Stimulated activated CD8-positive, alpha-beta memory T cell treated with anti-CD3 and anti-CD28 coated beads, Interleukin-4, amount 100 ng/mL, for 4 hours (primary cell): ENCODE measurements at places on chromosomes 4 and X.

DNA sequence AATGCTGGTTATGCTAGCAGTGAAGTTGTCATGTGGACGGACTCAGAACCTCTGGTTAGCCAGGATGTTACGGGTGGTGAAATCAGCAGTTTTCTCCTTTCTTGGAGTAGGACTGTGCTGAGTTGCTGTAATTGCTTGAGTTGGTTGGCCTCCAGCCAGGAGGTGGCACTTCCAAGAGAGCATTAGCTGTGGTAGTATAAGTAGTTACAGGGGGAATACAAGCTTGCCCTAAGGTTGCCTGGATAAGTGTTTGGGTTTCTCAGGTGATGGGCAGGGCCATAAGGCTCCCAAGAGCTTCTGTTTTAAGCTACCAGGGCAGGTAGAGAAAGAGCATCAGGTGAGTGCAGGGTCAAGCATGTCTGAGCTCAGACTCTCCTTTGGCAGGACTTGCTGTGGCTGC lies 103.0 kb downstream of the ZNF518B start:
- DNase-seq = no peak

GRCh38 chr4:168886351-168886750 lies 123.7 kb downstream of the CBR4 start:
- no peak for DNase-seq

GRCh38 chr4:134018846-134019245 lies 182.7 kb downstream of the PABPC4L start:
- DNase-seq = no peak

GRCh38 chr4:12445711-12446235 lies 1017.1 kb upstream of the HS3ST1 start:
- no peak for DNase-seq

DNA sequence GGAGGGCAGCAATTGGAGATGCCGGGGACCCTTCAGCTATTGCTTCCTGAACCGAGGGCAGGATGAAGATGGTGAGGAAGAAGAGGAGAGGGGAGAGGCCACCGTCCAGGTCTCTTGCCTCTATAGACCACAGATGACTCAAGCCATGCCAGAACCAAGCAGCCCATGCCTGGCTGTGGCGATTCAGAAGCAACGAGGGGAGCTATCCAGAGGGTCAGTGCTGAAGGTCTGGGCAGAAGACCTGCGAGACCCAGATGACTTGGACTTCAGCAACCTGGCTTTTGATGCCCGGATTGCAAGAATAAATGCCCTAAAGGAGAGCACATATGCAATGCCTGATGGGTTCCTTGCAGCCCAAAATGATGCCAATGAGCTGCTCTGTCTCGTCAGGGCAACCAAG lies 70.2 kb upstream of the PRPS2 start:
- no peak for DNase-seq

DNA sequence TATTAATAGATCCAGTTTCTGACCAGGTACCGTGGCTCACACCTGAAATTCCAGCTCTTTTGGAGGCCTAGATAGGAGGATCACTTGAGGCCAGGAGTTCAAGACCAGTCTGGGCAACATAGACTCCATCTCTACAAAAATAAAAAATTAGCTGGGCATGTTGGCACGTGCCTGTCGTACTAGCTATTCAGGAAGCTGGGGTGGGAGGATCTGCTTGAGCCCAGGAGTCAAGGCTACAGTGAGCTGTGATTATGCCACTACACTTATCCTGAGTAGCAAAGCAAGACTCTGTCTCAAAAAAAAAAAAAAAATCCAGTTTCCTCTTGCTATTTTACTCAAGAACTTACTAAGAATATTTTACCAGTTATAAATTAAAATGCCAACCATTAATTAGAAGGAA lies 91.7 kb downstream of the SLC10A6 start:
- no peak for DNase-seq

DNA sequence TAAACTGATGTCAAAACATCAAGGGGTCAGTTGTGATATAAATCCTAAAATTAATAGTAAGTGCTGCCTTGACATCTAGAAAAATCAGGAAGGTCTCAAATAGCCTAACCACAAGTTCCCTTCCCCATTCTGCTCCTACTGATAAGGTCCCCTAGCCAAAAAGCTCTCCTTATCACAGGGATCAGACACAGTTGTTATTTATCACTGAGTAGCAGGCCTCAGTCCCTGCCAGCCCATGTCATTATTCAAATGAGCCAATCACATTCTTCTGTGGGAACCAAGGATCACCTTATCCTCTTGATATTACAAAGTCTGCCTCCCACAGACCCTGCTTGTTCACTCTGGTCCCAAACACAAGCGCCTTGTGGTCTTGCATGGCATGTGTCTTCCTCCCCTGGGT lies 23.3 kb upstream of the TMEM255A start:
- no peak for DNase-seq

DNA sequence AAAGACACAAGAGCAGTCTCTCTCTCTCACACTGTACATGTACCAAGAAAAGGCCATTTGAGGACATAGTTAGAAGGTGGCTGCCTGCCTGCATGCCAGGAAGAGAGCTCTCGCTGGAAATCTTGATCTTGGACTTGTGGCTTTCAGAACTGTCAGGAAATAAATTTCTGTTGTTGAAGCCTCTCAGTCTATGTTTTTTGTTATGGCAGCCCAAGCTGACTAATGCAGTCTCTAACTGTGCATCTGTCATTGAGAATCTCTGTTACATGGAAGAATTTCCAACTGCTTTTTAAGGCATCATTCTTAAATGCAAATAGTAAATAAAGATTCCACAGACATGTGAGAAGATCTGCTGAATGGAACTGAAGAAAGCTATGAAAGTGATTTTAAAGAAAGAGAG lies 198.3 kb downstream of the PCDH10 start:
- no peak for DNase-seq

DNA sequence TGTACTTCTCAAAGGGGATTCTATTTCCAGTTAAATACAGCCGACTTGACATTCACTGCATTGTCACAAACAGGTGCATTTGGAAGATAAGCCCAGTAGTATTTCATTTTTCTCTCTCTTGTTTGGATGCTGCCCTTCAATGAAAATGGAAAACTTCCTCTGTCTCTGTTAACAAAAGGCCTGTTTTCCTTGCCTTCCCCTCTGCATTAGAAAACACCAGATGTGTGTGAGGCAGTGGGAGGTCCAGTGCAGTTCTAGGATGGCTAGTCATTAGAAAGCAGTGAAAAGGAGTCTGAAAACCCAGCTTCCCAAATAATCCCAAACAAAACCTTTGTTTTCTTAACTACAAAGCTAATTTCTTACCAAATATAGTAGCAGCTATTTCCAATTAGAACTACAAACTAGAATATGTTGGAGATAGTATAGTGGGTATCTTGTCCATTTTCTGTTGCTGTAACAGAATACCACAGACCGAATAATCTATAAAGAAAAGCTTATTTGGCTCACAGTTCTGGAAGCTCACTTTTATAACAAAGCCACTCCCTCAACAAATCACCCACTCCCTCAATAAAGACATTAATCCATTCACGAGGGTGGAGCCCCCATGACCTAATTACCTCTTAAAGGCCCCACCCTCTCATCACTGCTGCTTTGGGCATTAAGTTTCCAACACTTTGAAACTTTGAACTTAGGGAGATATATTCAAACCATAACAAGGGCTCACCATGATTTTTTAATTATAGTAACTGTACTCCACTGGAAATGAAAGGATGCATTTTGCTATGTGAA lies 452.1 kb upstream of the RPS6KA3 start:
- DNase-seq = no peak

DNA sequence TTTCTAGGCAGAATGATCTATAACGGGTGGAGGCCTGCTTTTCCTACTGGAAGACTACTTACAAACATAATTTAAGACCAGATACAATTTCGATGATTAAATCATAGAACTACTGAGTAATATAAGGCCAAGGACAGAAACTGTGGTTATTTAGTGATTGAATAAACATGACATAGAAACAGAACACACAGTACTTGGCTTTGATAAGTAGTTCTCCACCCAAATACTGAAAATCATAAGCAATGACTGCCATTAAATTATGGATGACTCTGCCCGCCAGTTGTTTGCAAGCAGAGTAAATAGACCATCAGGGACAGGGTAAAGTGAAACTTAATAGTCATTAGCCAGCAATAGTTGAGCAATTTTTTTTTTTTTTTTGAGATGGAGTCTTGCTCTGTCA lies 17.2 kb upstream of the SMIM14 start:
- DNase-seq = no peak

- no peak for DNase-seq
These were observed 667.5 kb downstream of the GRXCR1 start for GRCh38 chr4:43560047-43560446.

DNA sequence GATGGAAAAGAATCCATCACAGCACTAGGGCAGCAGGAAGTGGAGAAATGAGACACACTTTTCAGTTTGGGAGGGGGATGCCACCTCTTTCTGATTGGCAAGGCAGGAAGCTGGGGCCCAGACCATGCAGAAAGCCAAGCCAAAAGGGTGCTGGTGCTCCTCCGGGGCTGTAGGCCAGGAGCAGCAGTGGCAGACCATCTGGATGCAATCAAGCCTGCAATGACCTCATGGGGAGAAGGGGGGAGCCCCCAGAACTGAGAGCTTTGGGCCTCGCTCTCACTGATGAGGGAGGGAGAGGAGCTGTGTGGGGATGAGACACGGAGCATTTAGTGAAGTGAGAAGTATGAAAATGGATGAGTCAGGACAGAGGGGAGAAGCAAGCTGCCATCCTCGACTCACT lies 141.3 kb upstream of the NALF2 start:
- no peak for DNase-seq

GRCh38 chr4:185263419-185263818 lies 54.0 kb downstream of the SNX25 start:
- no peak for DNase-seq

DNA sequence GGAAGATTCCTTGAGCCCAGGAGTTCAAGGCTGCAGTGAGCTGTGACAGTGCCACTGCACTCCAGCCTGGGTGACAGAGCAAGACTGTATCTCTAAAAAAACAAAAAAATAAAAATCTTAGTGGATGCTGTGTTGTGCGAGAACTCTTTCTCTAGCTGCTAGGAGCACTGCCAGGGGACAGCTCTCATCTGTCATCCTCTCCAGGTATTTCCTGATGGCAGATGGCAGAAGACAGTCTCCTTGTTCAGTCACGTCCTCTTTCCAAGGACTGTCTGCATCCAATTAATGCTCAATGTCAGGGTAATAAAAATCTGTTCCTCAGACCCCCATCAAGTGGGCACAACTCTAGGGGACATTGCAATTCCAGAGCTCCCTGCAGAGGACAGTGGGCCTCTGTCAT lies 29.2 kb downstream of the PPM1K start:
- DNase-seq = no peak

GRCh38 chr4:38656111-38656510 lies 7.9 kb upstream of the KLF3 start:
- no peak for DNase-seq

DNA sequence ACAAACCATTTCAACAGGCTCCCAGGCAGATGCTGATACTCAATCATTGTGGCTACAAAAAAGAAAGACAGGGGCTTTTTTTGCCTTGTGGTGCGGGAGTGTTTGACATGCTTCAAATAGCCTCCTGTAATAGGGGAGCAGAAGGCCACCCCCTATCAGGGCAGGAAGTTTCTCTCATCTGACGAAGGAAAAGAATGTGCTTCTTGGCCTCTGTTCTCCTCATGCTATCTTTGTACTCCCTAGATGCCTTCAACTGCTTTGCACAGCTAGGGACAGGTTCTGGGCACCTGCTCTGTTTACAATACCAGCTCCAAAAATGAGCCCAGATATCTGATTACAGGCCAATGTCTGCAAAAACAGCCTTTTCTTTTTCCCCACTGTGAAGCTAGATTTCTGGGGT lies 391.1 kb downstream of the STIM2 start:
- no peak for DNase-seq

DNA sequence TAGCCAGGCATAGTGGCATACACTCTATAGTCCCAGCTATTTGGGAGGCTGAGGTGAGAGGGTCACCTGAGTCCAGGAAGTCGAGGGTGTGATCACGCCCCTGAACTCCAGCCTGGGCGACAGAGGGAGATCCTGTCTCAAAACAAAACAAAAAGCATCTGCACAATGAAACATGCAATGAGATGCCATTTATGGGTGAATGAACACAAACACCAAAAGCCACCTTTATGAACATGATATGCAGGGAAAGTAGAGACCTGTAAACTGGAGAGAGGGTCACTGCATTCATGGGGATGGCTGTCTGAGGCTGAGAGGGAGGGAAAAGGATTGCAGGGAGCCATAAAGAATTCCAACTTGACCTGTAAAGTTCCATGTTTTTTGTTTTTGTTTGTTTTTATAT lies 70.7 kb downstream of the EVC start:
- DNase-seq = no peak

- no peak for DNase-seq
These were observed 29.8 kb upstream of the C1QTNF7 start for GRCh38 chr4:15398001-15398400.

DNA sequence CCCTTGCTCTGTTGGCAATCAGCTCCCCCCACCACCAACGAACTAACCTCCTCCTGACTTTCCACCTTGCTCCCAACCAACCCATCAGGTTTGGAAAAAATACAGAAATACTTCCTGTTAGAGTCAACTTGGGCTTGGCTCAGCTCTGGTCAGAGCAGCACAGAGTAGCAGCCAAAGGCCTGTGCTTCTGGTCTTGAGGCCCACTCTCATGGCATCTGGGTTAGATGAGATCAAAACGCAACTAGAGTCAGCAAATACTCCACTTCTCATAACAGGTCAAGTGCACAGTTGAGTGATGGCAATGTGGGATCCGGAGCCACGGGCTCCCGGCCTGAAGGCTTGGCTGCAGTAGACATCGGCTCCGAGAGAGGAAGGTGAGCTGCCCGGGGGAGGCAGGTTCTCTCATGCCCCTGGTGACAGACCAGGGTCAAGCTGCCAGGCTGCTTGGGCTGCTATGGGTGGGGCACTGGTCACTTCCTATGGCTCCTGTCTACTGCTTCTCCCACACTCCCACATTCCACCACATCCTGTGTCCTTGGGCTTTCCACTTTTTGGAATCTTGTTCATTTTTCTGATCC lies 34.8 kb downstream of the ZNF185 start:
- DNase-seq = no peak

- DNase-seq = no peak
These were observed 98.8 kb downstream of the NPNT start for GRCh38 chr4:105994061-105994460.

GRCh38 chr4:175308236-175308635 lies 390.1 kb downstream of the ADAM29 start:
- DNase-seq = no peak

- DNase-seq = no peak
These were observed 274.3 kb downstream of the DMD start for GRCh38 chrX:32937043-32937442.

- no peak for DNase-seq
These were observed 33.9 kb upstream of the PLK4 start for GRCh38 chr4:127846765-127847164.

DNA sequence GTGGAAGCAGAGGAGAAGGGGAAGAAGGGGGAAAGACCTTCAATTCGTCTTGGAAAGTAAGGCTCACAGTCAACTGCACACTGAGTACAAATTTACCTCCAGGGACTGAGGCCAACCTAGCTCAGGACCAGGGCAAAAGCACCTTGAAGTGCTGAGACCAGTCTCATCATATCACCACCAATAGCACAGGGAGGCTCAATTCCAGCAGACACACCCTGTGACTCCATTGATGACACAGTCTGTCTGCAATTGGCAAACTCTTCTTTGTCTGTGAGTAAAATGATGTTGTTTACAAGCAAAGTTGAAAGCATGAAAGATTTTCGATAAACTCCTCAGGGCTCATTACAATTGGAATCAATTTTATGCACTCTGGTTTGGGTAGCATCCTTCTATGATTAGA lies 32.3 kb downstream of the TRIML1 start:
- DNase-seq = no peak
